ENCODE measurements at places on chromosomes 7 and 10.

DNA sequence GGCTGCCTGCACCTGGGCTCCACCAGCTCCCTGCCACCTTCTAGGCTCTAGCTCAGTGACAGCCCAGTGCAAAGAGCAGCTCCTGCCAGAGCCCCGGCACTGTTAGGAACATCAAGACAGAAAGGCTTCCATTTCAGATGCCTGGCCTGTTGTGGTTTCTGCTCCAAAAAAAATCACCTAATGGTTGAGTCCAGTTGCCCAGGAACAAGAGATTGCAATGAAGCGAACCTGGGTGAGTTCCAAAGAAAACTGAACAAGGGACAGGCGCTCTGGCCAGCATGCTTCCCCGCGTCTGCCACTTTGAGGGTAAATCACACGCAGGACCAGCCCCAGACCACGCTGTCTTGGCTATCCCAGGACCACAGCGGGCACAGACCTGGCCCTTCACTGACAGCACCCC lies 47.0 kb upstream of the RASGEF1A start:
- DNase-seq: no peak

DNA sequence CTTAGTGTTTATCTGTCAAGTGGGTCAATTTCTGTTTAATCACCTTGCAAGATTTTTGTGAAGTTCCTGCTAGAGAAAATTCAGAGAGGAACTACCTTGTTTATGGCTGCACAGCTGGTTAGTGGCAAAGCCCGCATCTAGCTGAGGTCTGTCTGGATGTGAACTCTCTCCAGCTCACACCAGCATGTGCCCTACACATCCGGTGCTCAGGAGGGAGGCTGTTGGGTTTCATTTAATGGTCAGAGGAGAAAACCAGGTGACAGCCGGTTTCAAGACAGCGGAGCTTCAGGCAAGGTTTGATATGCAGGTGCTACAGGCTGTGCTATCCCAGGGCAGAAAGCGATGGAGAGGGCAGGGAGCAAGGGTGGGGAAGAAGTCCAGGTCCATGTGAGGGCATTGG lies 351.1 kb downstream of the ACTR3B start:
- no peak for DNase-seq

DNA sequence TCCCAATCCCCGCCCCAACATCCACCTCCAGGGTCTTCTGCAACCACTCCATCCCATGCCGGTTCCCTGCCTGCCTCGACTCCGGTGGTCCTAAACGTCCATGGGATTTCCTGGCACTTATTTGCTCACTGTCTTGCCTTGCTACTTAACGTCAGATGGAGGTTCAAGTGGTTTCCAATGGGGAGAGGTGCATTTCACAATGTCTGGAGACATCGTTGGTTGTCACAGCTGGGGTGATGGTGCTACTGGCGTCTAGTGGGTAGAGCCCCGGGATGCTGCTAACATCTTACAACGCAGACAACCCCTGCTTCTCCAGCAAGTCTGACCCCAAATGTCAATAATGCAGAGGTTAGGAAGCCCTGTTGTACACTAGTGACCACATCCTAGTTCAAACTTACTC lies 82.9 kb upstream of the ANLN start:
- DNase-seq: no peak

DNA sequence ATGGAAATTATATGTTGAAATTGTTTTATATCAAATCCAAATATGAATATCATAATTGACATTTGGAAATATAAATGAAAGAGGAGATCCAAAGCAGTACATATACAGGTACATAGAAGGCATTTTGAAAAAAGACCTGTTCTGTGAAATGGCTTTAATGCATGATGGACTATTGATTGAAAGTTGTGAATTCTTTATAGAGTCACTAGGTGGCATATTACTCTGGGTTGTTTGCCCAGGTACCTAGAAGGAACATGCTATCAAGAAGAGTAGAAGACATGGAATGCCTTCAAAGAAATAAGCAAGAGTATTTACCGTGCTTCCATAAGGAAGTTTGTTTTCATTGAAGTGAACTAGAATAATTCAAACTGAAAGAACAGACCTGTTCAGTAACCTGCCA lies 160.0 kb upstream of the ANK3 start:
- DNase-seq: no peak

- no peak for DNase-seq
Measured at GRCh38 chr7:106794276-106795083, 70.6 kb upstream of the PIK3CG start.

- DNase-seq: peak; percentile 9
Measured at GRCh38 chr10:50552771-50553535, 70.8 kb downstream of the SGMS1 start.

GRCh38 chr10:47438857-47439474 lies 44.9 kb downstream of the ANXA8 start:
- DNase-seq: no peak

- DNase-seq: no peak
Measured at GRCh38 chr7:149020483-149020882, 7.8 kb downstream of the PDIA4 start.

DNA sequence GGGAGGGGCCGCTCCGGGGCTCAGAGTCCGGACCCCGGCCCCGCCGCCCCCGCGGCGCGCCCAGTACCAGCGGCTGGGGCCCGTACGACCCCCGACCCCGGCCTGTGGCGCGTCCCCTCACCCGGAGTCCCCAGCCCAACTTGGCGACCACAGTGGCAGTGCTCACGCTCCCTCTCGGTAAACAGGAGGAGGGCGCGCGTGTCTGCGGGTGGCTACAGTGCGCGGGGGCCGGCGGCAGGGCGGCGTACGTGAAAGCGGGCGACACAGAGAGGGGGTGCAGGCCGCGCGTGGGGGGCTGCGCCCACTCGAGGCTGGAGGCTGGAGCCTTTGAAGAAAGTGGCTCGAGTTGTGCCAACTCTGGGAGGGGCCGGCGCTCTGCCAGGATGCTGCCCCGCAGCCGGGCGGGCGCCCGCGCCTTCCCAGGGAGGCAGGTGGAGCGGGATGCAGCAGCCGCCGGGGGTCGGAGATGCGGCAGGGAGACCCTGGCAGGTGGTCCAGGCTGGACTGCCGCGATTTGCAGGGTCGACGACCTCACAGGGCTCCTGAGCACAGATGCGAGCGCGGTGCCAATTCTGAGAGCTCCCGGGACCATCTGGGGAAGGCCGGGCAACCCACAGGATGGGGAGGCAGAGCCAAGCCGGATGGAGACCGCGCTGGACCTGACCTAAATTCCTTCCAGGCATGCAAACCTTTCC lies 655 bp downstream of the PTPRE start:
- no peak for DNase-seq

DNA sequence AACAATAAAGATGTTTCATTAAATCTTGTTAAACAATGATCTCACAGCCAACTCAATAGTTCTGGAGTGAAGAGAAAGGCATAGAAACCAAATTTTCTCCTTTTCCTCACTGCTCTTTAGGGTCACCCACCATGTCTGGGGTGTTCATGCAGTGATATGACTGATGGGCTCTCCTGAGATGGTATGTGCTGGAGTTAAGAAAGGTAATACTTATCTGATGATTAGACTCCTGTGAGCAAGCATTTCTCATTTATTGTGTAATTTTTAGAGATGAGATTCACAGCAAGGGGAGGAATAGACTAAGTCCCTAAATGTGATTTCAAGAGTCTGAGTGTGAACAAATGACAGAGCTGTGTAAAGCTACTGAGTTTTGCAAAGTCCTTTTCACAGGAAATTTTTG lies 1361.3 kb upstream of the CELF2 start:
- no peak for DNase-seq

GRCh38 chr7:107076781-107077698 lies 32.5 kb downstream of the PRKAR2B start:
- no peak for DNase-seq

DNA sequence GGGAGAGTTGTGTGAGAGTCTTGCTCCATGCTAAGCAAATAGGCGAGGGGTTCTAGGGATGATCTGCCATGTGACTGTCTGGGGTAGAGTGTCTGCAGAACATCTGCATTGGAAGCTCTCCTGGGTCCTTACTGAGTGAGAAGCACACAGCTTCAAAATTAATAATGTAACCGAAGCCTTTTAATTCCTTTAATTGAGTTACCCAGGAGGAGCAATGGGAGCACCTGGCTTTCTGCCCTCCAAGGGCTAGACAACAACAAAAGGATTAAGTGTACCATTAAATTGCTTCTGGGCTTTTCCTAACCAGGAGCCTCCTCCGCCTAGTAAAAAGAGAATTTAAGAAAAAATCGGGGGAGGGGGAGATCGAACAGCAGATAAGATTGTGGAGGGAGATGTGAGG lies 102.0 kb upstream of the TBX20 start:
- no peak for DNase-seq

- no peak for DNase-seq
Measured at GRCh38 chr10:119784340-119785067, 58.7 kb downstream of the INPP5F start.

GRCh38 chr10:125782616-125783015 lies 7.0 kb upstream of the MMP21 start:
- DNase-seq: no peak

GRCh38 chr10:103752680-103753248 lies 102.6 kb downstream of the SH3PXD2A start:
- no peak for DNase-seq

DNA sequence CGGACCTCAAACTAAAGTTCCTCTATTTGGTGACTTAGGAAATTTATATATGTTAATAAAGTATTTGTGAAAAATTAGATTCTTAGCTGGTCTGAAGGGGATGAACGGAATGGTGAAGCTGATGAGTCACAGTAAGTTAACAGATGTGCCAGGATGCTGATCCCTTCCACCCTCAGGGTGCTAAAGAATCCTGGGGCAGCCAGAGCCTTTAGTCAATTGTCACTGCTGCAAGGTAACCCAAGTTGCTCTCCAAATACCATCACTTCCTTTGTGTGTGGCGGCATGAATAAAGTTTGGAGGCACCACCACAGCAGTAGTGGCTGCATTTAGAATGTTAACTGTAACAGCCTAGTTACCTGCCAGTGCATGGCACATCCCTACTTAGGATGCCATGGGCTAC lies 222.6 kb upstream of the PPP1R3A start:
- DNase-seq: no peak

GRCh38 chr7:38360776-38361175 lies 87.3 kb upstream of the TARP start:
- DNase-seq: no peak

GRCh38 chr7:632831-633210 lies 93.7 kb upstream of the DNAAF5 start:
- DNase-seq: no peak

GRCh38 chr10:99658622-99659030 lies 683 bp upstream of the ENTPD7 start:
- DNase-seq: no peak

GRCh38 chr10:119947300-119947699 lies 54.8 kb downstream of the SEC23IP start:
- no peak for DNase-seq

DNA sequence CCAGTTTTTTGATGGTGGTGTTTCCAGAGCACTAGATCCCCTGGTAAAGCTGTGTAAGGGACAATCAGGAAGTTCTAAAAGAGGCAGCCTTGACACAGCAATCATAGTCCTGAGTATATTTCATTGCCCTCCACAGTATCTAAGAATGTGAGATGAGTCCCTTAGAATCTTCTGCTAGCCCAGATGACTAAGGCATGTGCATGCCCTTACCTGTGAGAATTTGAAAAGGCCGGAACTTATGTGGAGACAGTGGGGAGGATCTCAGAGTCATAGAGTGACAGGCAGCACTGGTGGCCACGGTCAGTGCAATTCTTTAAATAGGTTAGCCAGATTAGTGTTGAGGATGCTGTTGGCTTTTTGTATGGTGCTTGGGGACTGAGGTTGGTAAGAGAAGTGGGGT lies 361.4 kb upstream of the VSTM2A start:
- DNase-seq: no peak

GRCh38 chr7:32905175-32905662 lies 13.7 kb upstream of the KBTBD2 start:
- DNase-seq: no peak

DNA sequence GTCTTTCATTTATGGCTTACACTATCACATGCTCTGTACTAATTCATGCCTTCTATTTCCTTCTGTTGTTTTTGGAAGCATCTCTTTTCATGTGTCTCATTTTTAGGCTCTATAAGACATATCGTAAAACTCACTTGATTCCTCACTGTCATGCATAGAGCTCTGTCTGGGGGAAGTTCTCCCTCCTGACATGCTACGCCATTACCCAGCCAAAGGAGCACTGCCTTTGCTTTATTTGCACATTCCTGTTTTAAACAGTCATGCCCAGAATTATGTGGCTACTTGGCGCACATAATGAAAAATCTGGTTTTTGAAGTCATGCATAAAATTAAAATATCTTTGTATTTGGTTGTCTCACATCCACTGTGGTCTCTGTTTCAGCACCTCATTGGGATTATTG lies 17.6 kb upstream of the AKR1C3 start:
- no peak for DNase-seq

DNA sequence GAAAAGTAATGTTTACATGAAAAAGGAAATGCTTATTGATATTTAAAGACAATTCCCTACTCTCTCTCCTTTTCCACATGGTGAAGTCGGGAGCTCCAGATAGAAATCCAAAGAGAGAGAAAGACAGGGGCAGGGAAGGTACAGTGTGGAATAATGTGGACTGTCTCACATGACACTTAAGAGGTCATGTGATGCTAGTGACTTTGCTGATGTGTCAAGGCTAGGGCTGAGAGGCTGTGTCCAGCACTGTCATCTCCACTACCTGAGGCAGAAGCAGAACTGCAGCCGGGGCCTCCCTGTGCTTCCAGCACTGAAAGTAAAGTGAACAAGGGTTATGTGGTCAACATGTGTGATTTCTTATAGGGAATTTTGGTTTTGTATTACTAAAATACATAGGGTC lies 26.0 kb downstream of the NRG3 start:
- no peak for DNase-seq

Measured in NCI-H1694 (cell line).